ENCODE measurements at places on chromosomes 1 and 21.

DNA sequence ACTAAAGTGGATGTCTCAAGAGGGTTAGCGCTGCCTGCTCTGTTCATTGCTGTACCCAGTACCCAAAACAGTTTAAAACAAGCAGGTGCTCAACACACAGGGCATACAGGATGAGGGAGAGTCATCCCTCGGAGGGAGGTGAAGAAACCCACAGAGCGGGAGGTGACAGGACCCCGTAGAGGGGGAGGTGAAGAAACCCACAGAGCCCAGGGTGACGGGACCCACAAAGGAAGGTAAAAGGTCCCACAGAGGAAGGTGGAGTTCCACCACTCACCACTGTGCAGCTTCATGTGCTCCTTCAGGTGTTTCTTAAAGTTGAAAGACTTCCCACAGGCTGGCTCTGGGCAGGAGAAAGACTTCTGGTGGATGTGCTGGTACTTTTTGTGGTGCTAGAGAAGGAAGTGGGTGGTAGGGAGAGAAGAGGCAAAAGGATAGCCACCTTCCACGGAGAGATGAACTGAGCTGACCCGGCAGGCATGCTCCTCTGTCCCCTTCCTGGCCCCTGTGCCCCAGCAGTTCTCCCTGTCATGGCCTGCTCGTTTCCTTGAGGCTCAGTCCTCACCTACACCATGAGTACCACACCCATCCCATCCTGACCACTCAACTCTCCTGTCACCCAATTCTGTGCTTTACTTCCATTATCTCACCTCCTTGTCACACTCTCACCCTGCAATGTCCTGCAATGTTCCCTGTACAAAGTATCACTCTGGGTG, 5.1 kb downstream of the ZNF692 start:
- no peak for DNase-seq

- no peak for DNase-seq
Measured at GRCh38 chr21:38439426-38439825, 58.9 kb downstream of the ERG start.

DNA sequence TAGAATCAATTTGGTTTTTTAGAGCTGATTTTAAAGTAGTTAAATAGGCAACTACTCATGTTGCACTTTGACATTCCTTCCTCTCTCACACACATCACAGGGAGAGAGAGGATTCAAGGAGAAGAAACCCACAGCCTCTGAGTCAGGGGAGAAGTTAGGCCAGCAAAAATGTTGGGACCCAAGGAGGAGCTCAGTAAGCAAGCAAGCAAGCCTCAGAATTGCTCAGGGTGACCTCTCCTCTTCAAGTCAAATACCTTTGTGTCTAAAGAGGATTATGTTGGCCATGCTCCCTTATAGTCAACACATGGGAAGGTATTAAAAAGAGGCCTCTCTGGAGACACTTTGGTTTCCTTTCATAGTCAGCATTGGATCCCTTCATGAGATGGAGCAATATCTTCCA, 80.5 kb upstream of the WARS2 start:
- no peak for DNase-seq

- DNase-seq, result no peak
Measured at GRCh38 chr1:200323856-200324400, 85.9 kb downstream of the ZNF281 start.

DNA sequence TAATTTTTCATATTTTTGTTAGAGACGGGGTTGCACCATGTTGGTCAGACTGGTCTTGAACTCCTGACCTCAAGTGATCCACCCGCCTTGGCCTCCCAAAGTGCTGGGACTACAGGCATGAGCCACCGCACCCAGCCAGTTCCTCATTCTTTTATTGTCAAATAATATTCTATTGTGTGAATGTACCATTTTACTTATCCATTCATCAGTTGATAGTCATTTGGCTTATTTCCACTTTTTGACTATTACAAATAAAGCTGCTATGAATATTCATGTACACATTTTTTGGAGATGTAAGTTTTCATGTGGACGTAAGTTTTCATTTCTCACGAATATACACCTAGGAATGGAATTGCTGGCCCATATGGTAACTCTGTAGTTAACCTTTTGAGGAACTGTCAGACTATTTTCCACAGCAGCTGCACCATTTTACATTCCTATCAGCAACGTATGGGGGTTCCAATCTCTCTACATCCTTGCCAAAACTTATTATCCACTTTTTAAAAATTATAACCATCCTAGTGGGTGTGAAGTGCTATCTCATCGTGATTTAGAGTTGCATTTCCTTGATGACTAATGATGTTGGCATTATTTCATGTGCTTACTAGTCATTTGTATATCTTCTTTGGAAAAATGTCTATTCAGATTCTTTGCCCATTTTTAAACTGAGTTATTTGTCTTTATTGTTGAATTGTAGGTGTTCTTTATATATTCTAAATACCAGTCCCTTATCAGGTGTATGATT, 12.7 kb downstream of the PACC1 start:
- no peak for DNase-seq

DNA sequence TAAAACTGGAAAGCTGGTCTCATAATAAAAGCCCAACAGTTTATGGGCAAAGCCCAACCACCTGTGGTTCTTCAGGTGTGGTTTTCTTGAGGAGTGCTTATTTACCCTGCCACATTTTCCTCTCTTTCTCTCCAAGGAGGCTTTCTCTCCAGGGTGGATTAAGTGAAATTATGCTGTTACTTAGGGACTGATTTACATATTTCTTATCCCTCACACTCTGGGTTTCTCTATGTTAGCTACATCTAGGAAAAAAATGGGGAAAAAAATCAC, 4.8 kb downstream of the TBX19 start:
- no peak for DNase-seq

DNA sequence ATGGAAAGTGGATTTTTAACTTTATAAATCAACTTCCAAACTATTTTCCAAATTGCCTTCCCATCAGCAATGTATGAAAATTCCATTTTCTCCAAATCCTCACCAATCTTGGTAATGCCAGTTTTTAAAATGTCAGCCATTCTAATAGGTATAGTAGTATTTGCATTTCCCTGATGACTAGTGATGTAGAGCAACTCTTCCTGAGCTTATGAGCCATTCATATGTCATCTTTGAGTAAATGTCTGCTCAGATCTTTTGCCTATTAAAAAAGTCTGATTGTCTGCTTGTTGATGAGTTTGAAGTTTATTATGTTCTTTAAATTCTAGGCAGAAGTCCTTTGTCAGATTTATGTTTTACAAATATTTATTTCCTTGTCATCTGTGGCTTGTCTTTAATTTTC, 54.7 kb downstream of the KDM1A start:
- DNase-seq, result no peak
